ENCODE measurements at places on chromosomes 13 and 19. TPM values are rescaled to one million over a fixed set of nuclear protein-coding genes. Genes with fewer than 3 reads are reported as not detected.

GRCh38 chr13:74623761-74624160 is 489.6 kb upstream of the KLF12 start:
- no peak overlapping the region for H3K27ac ChIP-seq
- DNase-seq, result no peak
- H3K4me1 ChIP-seq, result no peaks in the 10 kb centered on the region
- no peak overlapping the region for H3K4me3 ChIP-seq
- H3K36me3 ChIP-seq, result no peaks in the 10 kb centered on the region
- no peaks in the 10 kb centered on the region for H3K27me3 ChIP-seq

DNA sequence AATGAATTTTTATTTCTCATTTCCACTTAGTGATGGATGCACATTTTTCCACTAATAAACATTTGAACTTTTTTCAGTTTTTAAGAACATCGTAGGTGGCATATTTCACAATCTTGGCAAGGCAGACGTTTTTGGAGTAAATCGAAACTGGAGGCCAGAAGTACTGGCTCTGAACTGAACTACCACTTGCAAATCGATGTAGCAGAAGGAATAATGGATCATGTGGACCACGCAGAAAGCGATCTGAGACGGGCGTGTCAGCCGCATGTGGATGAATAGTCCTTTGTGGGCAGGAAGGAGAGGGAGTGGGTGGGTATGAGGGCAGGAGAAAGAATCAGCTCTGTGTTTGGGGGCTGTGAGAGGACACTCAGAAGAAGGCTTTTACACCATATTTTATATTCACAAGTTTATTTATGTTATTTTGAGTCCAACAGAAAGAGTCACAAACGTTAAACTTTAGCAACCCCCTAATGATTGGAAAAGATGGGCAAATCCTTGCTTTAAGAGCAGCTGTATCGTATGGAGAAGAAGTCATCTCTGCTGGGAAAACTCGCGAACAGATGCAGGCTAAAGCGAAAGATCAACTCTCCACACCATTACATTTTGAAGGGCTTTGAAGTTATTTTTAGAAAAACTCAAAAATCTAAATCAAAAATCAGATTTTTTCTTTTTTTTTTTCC is 90.5 kb downstream of the COL4A2 start:
- H3K36me3 ChIP-seq, result no peaks in the 10 kb centered on the region
- H3K4me3 ChIP-seq, result no peak overlapping the region
- DNase-seq, result no peak
- no peaks in the 10 kb centered on the region for H3K4me1 ChIP-seq

DNA sequence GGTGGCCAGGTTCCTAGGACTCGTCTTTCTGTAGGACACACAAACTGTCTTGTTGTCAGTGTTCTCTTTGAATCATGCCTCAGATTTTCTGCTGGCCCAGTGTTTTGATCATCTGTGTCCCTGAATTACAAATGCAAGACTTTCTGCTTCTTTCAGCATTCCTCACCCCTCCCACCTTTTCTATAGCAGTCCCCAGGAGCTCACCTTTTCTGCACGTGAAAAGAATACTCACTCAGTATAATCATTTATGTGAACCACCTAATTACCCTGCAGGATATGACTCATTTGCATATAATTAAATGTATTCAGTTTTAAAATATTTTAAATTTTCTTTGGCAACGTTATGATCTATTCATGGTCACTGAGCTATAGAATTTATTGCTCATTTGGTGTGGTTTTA is 389.2 kb downstream of the ITGBL1 start:
- H3K4me1 ChIP-seq, result no peaks in the 10 kb centered on the region
- H3K4me3 ChIP-seq, result no peak overlapping the region
- no peak overlapping the region for H3K27ac ChIP-seq
- no peak for DNase-seq
- H3K36me3 ChIP-seq, result no peaks in the 10 kb centered on the region

DNA sequence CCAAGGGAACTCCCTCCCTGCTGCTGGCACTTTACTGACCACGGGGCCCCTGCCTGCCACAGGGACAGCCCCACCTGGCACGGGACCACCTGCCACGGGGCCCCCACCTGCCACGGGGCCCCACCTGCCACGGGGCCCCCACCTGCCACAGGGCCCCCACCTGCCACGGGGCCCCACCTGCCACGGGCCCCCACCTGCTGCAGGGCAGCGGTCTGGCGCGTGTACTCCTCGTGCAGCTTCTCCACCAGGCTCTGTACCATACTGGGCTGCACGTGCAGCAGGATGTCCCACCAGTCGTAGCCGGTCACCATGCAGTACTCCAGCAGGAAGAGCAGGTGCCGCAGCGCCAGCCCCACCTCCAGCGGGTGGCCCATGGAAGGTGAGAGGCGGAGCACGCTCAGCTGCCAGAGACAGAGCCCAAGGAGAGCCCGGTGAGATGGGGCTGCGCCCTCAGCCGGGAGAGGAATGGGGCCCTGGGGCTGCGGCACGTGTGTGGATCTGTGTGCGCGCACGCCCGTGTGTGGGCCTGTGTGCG is 16.1 kb downstream of the MED16 start:
- H3K4me3 ChIP-seq, result no peak overlapping the region
- no peak for DNase-seq
- H3K36me3 ChIP-seq, result no peaks in the 10 kb centered on the region

- H3K27ac ChIP-seq, result no peak overlapping the region
- no peaks in the 10 kb centered on the region for H3K27me3 ChIP-seq
- no peak overlapping the region for H3K4me3 ChIP-seq
- no peaks in the 10 kb centered on the region for H3K36me3 ChIP-seq
These were observed 1437.9 kb downstream of the EFNB2 start for GRCh38 chr13:105097521-105097920.

DNA sequence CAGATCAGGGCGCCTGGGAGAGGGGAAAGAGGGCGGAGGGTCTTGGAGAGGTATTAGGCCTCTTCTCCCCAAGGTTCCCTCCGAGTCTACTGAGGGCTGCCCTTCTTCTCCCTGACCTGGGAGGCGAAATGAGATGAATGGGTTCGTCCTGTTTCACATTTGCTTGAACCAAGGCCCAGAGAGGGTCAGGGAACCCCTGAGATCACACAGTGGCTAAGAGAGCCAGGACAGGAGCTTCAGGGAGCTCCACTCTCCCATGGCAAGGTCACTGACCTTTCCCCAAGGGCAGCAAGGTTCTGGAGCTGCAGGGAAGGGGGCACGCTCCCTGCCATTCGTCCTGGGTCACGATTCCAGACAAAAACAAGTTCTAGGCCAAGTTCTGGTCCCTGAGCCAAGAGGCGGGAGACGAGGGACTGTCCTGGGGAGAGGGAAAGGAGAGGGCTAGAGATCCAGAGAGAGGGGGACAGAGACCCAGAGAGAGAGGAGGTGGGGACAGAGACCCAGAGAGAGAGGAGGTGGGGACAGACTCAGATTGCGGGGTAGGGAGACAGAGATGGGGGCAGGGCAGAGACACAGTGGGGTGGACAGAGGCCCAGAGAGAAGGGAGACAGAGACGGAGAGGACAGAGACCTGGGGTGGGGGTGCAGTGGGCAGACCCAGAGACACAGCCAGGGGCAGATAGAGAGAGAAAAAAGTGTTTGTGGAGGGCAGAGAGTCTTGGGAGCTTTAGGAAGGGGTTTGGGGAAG is 541 bp downstream of the ASPDH start:
- DNase-seq, result no peak
- no peaks in the 10 kb centered on the region for H3K27me3 ChIP-seq
- no peaks in the 10 kb centered on the region for H3K36me3 ChIP-seq
- H3K4me1 ChIP-seq, result no peaks in the 10 kb centered on the region
- H3K4me3 ChIP-seq, result no peak overlapping the region

Gene SLC25A15
- total RNA-seq, result 16.4 TPM

Gene RAVER1
- total RNA-seq, result 55.6 TPM

Measured in Panc1 (cell line).